Stimulated activated CD4-positive, alpha-beta T cell treated with anti-CD3 and anti-CD28 coated beads, Interleukin-4, amount 100 ng/mL, for 4 hours (primary cell): ENCODE measurements at places on chromosomes 16 and 17.
A peak's percentile ranks its signal among the peaks of the same experiment; 100 is the strongest.

- DNase-seq, result no peak
These were observed 22.7 kb downstream of the FTO start for GRCh38 chr16:53726625-53727024.

DNA sequence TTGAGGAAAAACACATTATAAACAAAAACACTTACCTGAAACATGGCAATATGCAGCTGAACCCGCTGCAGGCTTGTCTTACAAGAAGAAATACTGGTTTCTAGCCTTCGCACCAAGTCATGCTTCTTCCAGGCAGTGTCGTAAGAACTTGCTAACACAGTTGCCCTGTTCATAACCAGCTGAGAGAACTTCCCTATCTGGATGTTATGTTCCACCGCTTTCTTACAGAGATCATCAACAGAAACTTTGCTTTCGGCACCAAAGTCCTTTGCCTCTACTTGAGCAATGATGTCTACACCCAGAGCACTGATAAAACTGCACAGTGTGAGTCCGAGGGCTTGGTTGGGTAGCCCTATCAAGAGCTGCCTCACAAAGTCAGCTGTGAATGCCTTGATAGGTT lies 27.9 kb upstream of the ARL6IP1 start:
- DNase-seq, result no peak

- DNase-seq, result peak; percentile 59
These were observed at the start of gene NOG for GRCh38 chr17:56593646-56594319. Gene NOG (plus strand): TSS chr17:56593699. CDS start chr17:56594224, 525 bp downstream.

GRCh38 chr16:56295739-56296527 lies 104.6 kb downstream of the GNAO1 start:
- no peak for DNase-seq

GRCh38 chr16:13178318-13178717 lies 276.9 kb downstream of the SHISA9 start:
- DNase-seq, result no peak

DNA sequence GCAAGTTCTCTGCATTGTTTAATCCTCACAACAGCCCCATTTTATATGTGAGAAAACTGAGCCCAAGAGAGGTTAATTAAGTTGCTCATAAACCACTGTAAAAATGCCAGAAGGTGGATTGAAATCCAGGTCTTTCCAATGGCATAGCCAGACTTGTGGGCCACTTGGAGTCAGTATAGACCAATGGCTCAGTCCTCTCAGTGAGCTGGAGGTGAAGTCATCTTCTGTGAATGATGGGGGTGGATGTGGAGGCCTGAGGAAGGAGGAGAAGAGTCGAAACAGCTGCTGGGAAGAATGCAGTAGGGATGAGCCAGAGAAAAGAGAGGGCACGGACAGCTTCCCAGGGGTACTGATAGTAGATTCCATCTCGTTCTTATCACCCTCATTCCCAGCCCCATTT lies 213.4 kb downstream of the SOX9 start:
- DNase-seq, result no peak

- DNase-seq, result no peak
These were observed at the start of gene ZNF205 for GRCh38 chr16:3112058-3112880. Gene ZNF205 (plus strand): TSS chr16:3112586. CDS start chr16:3113431, 845 bp downstream.

DNA sequence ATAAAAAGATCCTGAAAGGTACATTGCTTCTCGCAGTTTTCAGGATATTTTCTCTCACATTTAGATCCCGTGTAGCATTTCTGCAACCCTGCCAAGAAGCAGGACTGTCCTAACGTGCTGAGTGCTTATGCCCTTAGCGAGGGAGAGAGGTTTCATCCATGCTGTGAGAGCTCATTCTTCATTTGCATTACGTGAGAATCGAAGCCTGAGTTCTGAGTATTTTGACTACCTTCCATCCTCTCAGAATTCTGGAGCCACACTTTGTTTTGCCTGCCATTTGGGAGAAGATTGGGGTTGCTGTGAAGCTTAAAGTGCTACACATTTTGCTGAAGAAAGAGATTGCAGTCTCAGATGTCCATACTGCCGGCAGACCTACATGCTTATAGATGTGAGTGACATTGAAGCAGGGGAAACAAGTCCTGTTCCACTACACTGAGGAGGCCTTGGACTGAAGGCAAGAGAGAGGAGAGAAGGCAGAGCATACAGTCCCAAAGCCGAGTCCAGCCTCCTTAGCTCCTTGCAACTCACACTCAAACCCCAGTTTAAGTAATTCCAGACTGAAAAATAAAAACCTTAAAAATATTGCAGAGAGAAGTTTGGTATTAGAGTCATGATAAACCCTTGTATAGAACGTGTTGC lies 183.0 kb downstream of the PRKCA start:
- DNase-seq, result no peak

DNA sequence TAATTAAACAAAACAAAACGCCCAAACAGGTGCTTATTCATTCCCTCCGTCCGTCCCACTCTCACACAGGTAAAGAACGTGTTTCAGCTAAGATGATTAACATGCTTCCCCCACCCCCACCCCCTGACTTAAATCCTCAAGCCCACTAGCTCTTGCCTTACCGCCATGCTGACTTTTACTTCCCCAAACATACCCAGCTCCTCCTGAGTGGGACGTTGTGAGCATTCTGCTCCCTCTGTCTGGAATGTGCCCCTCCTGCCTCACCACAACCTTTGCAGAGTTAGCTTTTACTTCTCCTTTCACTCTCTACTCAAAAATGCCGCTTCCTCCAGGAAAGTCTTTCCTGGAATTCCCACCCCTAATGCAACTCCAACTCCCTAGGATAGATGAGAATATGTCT lies 774.0 kb upstream of the RBFOX1 start:
- DNase-seq, result no peak

- no peak for DNase-seq
These were observed 10.6 kb upstream of the AATK start for GRCh38 chr17:81176666-81177065.

GRCh38 chr16:80210787-80211186 lies 330.0 kb upstream of the DYNLRB2 start:
- no peak for DNase-seq

GRCh38 chr17:42163113-42163512 lies 8.3 kb upstream of the RAB5C start:
- DNase-seq, result peak; percentile 40

- no peak for DNase-seq
These were observed 15.6 kb downstream of the HIGD1B start for GRCh38 chr17:44863061-44863918.

DNA sequence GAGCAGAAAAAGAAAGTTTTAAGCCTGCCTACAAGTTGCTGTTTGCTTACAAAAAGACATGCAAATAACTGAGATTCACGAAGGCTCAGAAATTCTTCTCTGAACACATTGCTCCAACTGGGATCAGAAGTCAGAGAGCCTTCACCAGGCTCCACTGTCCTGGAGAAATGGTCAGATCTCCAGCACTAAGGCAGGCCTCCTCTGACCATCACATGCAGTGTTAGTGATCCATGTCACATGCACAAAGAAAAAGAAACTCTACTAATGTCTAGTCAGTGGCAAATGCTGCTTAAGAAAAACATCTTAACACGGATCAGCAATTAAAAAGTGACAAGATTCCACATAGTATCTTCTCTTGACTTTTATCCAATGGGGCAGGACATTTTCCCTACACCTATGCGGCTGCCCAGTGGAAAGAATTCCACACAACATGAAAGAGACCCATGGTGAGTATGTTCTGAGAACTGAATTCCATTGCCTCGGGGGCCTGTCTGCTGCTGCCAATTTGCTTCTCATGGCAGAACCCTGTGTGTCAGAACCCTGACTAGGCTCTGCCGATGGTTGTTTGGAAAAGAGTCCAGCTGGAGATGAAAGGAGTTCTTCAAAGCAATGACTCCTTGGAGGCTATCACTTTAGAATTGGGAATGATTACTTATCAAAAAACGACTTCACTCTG lies 96.6 kb downstream of the HIC1 start:
- no peak for DNase-seq

DNA sequence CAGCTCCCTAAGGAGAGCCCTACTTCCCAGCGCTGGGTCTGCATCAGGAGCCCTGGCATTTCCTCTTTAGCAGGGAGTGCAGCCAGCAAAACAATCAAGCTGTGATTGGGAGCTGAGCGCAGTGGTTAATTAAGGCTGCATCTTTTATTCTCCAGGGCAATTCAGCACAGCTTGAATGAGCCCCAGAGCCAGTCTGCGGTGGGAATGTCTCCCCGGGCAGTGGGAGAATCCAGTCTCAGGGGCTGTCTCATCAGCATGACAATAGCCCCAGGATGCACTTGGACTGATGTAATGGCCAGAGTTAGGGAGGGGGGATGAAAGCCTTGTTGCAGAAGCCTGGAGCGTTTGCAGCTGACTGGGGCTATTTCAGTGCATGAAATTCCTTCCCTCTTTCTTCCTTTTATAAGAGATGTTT lies 292.6 kb upstream of the SOX9 start:
- DNase-seq, result no peak

DNA sequence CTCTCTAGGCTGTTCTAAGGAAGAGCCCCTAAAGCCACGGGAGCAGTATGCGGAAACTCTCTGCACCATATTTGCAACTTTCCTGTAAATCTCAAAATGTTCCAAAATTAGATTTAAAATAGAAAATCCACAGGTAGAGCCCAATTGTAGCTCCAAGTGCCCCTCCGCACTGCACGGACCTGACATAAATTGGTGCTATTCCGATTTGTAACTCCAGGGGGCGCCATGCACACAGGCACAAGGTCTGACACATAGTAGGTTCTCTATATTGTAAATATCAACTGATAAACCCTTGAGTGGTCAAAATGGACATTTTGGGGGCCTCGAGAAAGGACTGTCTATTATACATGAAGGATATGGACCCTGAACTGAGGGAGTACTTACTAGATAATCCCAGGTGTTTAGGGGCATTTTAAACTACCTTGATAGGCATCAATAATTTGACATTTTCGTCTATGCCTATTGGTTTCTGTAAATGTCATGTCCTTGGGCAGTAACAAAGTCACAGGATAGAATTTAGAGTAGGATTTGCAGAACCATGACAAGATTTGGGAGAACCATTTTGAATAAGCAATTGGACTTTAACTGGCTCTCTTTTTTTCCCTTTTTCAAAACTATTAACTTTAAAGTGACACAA lies 36.6 kb upstream of the TMEM132E start:
- DNase-seq, result peak; percentile 30

- DNase-seq, result peak; percentile 25
These were observed 46.6 kb upstream of the NUDT7 start for GRCh38 chr16:77675464-77676324.

- no peak for DNase-seq
These were observed 258.2 kb downstream of the PARN start for GRCh38 chr16:14371778-14372431.

DNA sequence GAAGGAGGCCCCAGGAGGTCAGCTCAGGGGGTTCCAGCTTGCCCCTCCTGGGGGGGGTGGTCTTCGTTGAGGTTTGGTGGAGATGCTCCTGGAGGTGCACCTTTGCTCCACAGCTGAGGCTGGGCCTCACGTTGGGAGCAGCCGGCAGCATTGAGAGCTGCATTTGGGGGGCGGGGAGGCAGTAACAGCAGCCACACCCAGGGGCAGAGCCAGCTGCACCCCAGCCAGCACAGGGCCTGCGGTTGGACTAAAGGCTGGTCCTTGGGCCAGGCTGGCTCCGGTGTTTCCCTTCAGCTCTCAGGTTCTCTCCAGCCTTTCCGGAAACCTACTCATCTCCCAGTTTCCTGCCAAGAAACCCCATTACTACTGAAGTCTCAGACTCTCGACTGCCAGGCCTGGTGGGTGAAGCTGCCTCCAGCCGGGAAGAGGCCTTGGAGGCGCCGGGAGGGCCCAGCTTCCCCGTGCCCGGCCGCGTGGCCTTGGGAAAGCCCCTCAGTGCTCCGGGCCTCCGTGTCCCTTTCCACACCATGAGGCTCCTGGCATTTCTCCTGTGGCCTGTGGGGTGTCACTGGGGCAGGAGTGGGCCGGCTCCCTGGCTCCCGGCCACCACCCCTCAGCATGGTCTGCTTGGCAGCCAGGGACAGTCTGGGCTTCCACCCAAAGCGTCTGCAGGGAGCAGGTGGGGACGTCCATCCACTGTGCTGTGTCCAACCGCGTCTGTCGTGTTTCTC lies 14.0 kb upstream of the BAIAP2 start:
- no peak for DNase-seq

DNA sequence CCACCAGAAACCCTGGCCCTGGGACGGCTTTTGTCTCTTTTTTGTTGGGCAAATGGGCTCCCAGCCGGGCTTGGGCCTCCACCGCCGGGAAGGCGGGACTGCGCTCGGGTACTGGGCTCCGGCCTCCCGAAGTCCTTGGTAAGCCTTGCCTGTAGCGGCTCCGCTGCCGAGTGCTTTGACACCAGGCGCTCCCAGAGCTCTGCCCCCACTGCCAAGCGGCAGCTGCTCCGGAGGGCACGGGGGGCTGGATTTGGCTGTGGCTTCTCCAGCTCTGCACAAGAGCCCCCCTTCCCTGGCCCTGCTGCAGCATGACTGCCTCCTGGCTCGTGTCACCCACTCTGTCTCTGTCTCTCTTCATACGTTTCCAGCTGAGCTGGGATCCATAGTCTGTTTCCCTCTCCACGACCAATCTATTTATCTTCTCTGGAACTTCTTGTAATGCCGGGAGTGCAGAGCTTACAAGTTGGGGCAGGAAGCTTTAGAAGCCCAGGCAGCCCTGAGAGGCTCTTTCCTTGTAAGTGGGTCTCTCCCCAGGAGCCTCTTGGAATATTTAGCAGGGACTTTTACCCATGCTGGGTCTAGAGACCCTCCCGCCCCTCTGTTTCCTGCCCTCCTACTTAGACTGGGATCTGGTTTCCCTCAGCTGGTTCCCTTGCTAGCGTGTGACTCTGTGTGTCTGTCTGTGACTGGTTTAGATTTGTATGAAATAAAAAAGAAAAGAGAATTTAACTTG lies 246.9 kb upstream of the GSE1 start:
- no peak for DNase-seq

DNA sequence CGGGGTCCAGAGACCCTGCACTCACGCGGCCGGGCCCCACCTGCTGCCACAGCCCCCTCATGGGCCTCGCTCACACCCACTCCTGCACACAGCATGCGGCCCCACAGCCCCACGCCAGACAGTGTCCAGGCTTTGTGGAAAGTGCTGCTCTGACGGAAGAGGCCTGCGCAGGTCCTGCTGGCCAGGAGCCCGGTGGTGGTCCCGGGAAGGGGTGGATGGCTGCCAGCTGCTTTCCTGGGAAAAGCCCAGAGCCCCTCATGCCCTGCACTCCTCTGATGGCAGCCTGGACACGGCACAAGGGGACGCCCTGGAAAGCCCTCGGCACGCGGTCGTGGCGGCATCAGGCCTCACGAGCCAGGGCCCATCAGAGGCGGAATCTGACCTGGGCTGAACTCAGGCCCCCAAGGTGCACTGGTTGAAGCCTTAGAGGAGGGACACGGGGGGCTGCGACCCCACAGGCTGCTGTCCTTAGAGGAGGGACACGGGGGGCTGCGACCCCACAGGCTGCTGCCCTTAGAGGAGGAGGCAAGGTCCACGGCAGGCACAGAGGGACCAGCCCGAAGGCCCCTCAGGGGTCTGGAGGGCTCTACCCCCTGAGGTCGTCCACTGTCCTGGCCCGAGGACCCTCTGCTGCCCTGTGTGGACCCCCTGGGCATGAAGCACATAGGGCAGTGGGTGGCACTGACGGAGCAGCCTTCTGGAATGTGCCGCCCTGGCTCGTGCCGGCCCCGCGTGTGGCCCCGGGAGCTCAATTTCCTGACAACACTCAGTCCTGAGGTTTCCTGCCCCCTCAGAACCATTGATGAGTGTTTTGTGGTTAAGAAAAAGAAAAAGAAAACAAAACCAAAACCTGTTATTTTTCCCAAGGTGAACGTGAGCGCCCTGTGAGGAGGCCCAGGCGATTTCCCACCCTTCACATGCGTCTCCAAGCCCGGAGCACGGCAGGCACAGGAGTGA lies 22.1 kb downstream of the SOX8 start:
- DNase-seq, result peak; percentile 49

- no peak for DNase-seq
These were observed 21.5 kb upstream of the TMEM92 start for GRCh38 chr17:50252781-50253180.
